Right renal pelvis (tissue), 4 donors: ENCODE measurements at places on chromosomes 11 and 22. TPM values are rescaled to one million over a fixed set of nuclear protein-coding genes. Genes with fewer than 3 reads are reported as not detected.

- no peak for DNase-seq
Measured at GRCh38 chr22:36086170-36086490, 57.5 kb upstream of the RBFOX2 start.

The ACR gene
- 0.48 TPM for polyA plus RNA-seq

DNA sequence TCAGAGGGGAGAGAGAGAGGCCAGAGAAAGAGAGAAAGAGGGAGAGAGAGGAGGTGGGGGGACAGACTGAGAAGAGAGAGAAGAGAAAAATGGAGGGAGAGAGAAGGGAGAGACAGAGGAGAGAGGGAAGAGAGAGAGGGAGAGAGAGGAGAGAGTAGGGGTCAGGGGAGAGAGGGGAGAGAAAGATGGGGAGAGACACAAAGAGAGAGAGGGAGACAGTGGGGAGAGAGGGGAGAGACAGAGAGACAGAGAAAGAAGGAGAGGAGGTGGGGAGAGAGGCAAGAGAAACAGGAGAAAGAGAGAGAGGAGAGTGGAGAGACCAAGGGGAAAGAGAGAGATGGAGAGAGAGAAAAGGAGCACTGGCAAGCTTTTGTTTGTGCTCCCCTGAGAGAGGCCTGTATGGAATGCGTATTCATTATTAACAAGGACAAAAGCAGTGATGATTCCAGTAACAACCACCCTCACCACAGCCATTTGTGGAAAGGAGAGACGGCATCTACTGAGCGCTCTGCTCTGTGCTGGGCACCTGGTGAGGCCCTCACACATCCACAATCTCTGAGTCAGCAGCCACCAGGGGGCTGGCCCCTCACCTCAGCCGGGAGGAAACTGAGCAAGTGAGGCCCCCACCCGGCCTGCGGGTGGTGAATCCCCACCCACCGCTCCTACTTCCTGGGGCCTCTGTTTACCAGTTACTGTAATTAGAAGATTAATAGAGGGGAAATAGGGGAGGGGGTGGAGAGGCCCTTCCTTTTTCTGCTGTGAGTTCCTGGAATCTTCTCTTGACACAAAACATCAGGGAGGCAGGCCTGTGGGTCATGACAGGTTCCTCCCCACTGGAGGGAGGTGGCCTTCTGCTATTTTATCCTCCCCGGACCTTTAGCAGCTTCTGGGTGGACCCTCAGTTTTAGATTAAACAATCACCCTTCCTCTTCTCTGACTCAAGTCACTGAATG is 14.6 kb upstream of the MIAT start:
- DNase-seq = no peak

The NELL1 gene
- polyA plus RNA-seq = 3.4 TPM

DNA sequence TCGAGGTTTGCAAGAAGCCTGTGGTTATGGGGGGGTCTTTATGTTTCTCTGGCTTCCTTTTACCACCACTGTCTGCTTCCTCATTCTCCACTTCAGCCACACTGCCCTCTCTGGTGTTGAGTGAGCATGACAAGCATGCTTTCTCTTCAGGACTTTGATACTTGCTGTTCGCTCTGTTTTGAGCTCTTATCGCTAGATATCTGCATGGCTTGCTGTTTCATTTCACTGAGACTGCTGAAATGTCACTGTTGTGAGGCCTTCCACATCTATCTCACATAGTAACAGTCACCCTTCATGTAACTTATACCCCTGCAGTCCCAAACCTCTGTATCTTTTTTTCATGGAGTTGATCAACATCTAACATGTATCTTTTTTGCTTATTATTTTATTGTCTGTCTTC is 59.8 kb downstream of the TMEM135 start:
- peak; percentile 30 for DNase-seq

GRCh38 chr11:76120513-76121101 is 85.7 kb downstream of the WNT11 start:
- no peak for DNase-seq

DNA sequence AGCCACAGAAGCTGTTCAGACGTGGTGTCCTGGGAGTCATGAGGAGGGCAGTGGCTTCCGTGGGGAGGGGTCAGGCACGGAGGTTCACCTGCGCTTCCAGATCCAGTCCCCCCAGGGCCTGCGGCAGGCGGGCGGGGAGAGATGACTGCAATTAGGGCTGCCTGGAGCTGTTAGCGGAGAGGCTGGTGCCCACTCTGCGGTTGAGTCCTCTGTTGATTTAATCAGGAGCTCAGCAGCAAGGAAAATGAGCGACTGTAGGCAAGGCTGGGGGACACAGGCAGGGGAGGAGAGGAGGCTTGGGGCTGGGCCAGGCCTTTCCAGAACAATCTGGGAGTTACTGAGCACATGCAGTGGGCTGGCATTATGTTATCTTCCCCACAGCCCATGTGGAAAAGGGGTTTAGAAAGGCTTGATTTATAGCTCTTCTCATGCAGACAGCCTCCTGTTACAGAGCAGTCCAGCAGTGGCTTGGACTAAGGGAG is 13.1 kb downstream of the PLCB3 start:
- DNase-seq = no peak

- no peak for DNase-seq
Measured at GRCh38 chr11:35066030-35066429, 72.9 kb upstream of the CD44 start.
